Retina (tissue), 1 donor: ENCODE measurements at places on chromosomes 16 and 17.

GRCh38 chr16:73506568-73507056 is 458.7 kb upstream of the ZFHX3 start:
- peak; percentile 28 for DNase-seq

GRCh38 chr16:63323055-63323454 is 1286.8 kb upstream of the CDH8 start:
- DNase-seq: no peak

DNA sequence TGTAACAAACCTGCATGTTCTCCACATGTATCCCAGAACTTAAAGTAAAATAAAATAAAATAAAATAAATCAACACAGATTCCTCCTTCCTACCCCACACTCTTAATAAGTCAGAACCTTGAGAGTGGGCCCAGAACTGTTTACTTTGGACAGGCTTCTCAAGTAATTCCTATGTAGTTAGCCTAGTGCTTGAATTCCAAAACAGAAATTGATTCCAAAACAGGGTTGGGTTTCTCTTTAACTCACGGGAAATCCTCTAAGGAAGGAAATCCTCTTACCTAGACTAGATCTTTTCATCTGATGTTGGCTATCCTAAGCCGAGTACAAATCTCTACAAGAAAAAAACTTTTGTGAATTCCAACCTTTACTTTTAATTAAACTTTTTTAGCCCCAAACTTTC is 324.7 kb upstream of the C16orf82 start:
- no peak for DNase-seq

DNA sequence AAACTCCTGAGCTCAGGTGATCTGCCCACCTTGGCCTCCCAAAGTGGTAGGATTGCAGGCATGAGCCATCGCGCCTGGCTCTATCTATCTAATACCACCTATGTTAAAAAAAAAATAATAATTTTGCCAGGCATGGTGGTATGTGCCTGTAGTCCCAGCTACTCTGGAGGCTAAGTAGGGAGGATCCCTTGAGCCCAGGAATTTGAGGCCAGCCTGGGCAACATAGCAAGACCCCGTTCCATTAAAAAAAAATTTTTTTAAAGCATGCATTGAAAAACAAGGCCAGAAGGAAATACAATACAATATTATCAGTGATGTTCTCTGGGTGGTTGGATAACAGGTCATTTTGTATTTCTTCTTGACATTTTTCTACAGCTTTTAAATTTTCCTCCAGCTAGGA is 45.2 kb upstream of the HELZ start:
- no peak for DNase-seq

GRCh38 chr17:58278661-58279015 is 2.1 kb downstream of the MPO start:
- no peak for DNase-seq

DNA sequence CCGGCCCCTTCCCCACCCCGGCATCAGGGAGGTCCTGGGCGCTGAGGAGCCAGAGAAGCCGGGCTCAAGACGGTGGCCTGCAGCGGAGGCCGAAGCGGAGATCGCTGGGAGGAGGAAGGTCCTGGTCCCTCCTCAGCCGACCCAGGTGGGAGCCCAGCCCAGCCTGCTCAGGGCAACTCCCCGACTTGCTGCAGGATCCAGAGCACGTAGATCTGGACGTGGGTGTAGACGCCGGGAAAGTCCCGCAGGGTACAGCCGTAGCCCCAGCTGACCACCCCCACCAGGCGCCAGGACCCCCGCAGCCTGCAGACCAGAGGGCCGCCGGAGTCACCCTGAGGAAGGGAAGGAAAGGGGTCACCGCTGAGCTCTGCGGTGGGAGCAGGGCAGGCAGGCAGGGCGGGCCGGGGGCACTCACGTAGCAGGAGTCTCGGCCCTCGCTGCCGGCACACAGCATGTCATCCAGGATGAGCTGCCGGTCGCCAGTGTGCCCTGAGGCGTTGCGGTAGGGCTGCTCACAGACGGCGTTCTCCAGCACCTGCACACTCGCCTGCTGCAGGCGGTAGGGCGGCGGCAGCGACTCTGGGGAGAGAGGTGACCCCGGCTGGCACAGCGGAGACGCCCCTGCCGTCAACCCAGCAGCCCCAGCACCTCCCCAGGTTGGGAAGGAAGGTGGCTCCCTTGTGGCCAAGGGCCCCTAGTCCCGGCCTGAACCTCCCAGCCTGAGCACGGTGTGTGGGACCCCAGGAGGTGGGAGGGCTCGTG is 5.4 kb downstream of the TPSD1 start:
- DNase-seq: peak; percentile 60

GRCh38 chr16:28289048-28289447 is 3.3 kb upstream of the SBK1 start:
- no peak for DNase-seq

GRCh38 chr17:68302666-68303065 is 11.4 kb downstream of the ARSG start:
- peak; percentile 36 for DNase-seq

- peak; percentile 77 for DNase-seq
Measured at GRCh38 chr16:54928016-54928356, 2.7 kb upstream of the IRX5 start.

- no peak for DNase-seq
Measured at GRCh38 chr17:18016426-18016825, 22.5 kb downstream of the ATPAF2 start.

- DNase-seq: no peak
Measured at GRCh38 chr16:74439685-74440084, 18.4 kb upstream of the CLEC18B start.

- no peak for DNase-seq
Measured at GRCh38 chr16:27432558-27432957, 30.6 kb downstream of the IL21R start.

GRCh38 chr16:51343411-51343810 is 192.3 kb upstream of the SALL1 start:
- DNase-seq: no peak

GRCh38 chr16:71201556-71201955 is 29.0 kb downstream of the HYDIN start:
- no peak for DNase-seq

DNA sequence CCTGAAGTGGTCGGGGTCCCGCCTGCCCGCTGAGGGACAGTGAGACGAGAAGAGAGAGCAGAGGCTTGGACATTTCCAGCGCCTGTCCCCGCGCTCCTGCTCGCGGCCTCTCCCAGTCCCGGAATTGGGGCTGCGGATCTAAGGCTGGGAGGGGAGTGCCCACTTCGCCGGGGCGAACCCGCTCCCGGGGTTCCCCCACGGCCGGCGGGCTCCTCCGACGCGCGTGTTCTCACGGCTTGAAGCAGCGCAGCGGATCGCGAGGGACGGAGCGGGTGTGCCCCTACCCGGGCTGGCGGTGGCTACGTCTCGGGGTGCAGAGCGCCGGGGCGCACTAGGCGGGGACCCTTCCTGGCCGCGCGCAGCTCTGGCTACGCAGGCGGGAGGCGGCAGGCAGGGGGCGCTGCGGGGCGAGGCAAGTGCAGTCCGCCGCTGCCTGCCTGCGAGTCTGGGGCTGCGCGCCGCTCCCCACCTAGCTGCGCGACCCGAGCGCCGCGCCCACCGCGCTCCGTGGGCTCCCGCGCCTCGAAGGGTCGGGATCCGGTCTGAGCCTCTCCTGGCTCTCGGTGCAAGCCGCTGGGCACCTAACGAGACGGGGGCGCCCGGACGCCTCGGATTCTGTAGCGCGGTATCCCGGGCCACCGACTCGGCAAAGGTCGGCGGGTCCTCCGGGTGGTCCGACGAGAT is 1.2 kb downstream of the NGFR start:
- peak; percentile 93 for DNase-seq

DNA sequence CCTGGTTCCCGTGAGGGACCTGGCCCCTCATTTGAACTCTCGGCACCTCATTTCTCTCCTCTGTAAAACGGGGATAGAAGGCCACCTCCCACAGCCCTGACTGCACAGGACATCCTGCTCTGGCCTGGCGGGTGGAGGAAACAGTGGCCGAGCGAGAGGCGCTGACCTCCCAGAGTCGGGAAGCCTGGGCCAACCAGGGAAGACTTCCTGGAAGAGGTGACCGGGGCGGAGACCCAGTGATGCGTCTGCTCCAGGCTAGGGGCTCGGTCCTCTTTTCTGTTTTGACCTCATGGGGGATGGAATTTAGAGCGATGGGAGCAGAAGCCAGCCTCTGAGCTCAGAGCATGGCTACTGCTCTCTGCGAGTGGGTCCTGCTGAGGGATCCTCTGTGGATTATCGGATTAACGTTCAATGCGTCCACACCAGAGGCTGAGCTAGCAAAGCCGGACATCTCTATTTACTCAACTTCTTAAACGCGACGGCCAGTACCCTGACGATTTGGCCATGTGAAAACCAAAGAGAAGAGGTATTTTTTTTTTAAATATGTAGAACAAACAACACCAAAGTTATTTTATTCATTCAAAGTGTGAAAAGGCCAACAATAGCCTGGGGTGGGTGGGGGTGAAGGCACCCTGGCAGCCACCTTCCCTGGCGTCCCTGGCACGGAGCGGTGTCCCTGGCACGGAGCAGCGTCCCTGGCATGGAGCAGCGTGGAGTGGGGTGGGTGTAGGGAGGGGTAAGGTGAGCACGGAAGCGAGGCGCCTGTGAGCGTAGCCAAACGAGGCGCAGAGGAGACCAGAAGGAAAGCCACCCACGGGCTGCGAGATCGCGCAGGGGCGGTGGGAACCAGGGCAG is 9.2 kb upstream of the MSLN start:
- no peak for DNase-seq

DNA sequence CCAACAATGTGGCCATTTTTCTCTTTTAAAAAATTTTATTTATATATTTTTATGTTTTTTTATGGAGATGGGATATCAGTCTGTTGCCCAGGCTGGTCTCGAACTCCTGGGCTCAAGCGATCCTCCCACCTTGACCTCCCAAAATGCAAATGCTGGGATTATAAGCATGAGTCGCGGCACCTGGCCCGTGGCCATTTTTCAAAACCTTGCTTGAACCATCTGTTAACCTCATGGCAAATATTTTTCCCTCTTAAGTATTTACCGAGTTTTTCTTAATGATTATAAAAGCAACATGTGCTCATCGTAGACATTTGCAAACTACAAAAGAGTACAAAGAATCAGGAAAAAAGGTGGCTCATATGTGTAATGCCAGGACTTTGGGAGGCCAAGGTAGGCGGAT is 127.6 kb downstream of the ABCC6 start:
- DNase-seq: no peak

- DNase-seq: peak; percentile 80
Measured at GRCh38 chr16:86578611-86579267, 390 bp downstream of the FOXL1 start.

DNA sequence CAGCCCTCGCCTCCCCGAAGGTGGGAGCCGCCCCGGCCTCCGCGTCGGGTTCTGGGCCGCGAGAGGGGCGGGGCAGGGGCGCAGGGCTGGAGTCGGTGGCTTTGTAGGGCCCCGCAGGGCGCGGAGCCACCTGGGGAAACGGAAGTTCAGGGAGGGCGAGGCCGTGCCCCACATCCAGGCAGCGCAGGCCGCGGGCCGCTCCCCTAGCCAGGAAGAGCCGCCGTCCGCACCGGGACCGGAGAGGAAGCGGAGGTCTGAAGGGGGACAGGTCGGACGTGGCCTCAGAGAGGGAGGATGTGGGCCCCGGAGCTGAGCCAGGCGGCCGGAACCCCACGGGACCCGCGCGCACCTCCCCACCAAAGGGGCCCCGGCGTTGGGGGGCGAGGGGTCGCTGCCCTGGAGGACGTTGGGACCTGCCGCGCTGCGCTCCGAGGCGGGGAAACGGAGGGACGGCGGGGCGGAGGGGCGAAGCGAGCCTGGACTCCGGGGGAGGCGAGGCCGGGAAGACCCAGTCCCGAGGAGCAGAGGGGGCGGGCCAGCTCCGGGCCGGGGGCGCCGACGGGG is 482 bp upstream of the SLC16A3 start:
- peak; percentile 47 for DNase-seq
